ENCODE measurements at places on chromosomes 13 and 19.
A peak's percentile ranks its signal among the peaks of the same experiment; 100 is the strongest.

GRCh38 chr13:42762917-42763316 is 18.5 kb upstream of the FAM216B start:
- DNase-seq: no peak

- no peak for DNase-seq
These were observed 10.4 kb downstream of the CTU1 start for GRCh38 chr19:51097796-51098195.

DNA sequence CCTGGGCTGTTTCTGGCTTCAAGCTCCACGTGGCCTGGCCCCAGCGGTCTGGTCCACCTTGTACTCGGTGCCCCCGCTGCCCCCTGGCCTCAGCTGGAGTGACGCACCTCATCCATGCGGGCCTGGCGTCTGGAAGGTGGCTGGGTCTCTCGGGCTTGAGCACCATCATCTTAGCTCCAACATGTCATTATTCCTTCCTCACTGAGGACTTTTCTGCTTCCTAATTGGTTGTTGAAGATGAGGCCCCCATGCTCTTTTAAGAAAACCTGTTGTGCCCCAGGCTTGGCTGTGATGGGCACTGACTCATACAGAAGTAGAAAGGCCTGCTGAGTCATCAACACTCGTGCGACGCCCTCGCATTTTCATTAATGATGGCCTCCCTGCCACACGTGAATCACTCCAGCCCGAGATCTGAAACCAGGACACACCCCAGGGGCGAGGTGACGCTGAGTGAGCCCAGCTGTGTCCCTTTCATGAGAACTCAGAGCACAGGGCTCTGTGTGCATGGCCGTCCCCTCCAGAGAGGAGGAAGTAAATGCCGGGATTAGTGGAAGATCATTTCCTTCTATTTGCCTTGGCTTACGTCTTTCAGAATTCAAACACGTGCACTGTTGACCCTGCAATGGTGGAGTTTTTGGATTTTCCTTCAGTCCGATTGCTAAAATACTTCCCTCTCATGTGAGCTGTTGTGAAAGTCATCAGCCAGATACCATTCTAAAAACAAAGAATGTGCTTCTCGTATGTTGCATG is 14.0 kb upstream of the GJA3 start:
- DNase-seq: peak; percentile 87

DNA sequence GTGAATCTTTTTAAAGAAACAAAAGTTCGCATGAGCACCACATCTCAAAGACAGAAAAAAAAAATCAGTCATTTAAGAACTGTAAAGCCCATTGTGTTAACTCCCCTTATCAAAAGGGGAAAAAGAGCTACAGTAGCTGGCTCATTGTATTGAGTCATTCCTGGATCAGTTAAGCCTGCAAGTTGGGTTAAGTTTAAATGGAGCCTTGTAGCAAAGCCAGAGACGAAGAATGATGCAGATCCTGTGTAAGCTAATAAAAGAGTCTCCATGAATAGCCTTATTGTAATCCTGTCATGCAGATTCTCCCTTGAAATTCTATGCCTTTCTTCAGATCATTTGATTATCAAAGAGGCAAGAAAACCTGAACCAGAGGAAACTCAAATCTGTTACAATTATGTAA is 83.8 kb downstream of the CRYL1 start:
- DNase-seq: no peak

DNA sequence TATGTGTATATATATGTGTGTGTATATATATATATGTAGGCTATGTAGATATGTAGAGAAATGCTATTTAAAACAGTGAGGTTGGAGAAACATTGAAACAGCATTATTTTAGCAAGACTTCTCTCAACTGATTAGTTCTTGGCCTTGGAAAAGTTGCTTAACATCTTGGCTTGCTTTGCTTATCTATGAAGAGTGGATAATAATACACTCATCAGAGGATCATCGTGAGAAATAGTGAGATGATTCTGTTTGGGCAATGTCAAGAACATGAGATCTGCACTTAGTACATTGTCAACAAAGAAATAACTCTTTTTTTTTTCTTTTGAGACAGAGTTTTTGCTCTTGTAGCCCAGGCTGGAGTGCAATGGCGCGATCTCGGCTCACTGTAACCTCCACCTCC is 128.3 kb downstream of the KLF5 start:
- no peak for DNase-seq

DNA sequence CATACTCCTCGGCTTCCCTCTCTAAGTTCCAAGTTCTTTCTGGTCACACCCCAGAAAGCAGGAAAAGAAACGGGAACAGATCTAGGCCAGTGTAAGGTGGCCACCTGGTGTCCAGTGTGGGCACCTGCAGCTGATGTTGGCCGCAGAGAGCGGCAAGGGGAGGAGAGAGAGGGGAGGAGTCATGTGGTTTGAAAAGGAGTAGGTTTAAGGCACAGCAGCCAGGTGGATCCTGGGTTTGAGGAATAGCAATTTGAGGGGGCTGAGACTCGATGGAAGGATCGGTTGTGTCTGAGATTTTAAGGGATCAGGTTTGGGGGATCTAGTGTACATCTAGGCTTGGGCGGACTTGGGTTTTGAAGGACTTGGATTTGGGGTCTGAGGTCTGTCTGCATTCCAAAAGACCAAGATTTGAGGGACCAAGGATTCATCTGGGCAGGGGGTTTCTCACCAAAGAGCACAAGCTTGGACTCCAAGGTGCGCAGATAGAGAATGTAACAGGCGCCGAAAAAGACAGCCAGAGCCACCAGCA is 1.2 kb downstream of the RABAC1 start:
- DNase-seq: no peak

DNA sequence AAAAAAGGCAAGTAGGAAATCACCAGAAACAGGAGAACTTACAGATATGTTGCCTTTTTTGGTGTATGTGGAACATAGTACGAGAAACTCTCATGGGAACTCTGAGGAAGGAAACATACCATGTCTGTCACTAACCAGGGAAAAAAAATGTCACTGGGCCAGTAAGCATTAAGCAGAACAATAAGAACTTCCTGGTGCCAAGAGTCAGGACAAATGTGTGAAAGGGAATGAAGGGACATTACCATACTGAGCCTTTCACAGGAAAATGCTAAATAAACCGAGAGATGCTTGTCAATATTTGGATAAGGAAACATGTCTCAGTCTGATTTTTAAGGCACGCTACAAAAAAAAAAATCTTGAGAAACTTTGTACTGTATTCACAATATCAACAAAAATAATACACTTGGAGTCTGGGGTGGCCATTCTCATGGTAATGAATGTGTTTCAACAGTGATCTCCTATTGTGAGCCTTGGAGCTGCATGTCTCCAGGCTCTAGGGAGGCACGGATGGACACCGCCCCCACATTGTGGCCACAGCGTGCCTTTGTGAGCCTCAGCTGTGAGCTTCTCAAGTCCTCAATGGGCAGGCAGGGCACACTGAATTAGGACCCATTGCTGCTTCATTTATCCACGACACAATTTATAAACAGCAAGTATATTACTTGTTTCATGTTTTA is 113.0 kb upstream of the ARGLU1 start:
- no peak for DNase-seq

- no peak for DNase-seq
These were observed 1075.1 kb upstream of the MIR17HG start for GRCh38 chr13:90272356-90272755.

- DNase-seq: no peak
These were observed 333.1 kb downstream of the KCNRG start for GRCh38 chr13:50348371-50348770.

GRCh38 chr19:49779731-49780555 is 13.1 kb downstream of the AP2A1 start:
- DNase-seq: no peak

DNA sequence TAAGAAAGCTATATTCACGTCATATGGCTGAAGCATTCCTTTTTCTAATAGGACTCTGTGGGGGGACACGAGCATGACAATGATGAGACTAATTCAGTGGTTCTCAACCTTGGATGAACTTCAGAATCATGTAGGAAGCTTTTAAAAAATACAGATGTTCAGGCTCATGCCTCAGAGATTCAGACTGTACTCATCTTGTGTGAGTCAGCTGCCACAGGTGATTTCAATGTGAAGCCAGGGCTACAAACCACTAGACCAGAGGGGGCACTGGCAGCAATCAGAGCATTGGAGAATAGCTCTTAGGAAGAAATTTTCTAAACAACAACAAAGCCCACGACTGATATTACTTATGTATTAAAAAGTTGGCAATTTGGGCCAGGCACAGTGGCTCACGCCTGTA is 91.7 kb downstream of the SERP2 start:
- DNase-seq: no peak

- DNase-seq: no peak
These were observed 107.5 kb downstream of the KLF12 start for GRCh38 chr13:74026753-74027152.

- DNase-seq: no peak
These were observed 120.9 kb downstream of the ZDHHC20 start for GRCh38 chr13:21338156-21338555.

DNA sequence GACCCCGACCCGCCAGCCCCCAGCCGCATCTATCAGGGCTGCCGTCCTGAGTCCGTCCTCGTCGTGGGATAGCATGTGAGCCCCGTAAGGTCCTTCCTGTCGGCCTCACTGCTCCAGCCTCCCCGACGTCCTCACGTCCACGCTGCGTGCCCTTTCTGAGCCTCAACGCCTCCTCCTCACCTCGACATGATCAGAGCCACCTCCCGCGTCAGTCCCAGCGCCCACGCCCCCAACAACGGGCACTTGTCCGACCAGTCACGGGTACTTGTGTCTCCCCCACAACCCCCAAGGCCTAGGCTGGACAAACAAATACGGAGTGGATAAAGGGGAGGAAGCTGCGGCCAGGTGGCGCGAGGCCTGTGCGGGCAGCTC is 665 bp downstream of the ZNF497 start:
- DNase-seq: no peak

DNA sequence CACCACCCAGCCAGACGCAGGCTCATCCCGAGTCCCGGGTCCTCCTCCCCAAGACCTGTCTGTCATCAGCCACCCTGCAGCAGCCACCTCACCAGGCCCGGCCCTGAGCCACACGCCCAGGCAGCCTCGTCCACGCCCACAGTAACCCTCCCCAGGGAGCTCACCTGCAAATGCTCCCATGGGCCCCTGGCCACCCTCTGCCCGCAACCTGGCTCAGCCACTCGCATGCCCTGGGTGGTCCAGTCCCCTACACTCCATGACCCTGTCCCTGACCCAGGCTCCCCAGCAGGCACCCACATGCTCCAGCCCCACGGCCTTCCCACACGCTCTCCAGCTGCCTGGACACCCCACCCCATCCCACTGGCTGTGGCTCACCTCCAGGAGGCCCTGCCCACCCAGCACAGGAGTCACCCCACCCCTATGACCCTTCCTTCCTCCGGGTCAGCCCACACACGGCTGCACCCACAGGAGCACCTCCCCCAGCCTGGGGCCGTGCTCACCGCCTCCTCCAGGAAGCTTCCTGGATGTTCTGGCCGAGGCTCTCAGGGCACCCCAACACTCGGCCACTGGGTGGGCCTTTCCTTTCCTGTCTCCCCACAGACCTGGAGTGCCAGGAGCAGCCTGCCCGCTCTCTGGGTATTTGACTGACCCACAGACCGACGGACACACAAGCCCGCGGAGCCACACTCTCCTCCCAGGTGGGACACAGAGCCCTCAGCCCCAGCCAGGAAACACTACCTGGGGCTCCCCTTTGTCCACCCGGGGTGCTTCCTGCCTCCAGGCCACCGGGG is 3.6 kb downstream of the TMEM259 start:
- DNase-seq: no peak

DNA sequence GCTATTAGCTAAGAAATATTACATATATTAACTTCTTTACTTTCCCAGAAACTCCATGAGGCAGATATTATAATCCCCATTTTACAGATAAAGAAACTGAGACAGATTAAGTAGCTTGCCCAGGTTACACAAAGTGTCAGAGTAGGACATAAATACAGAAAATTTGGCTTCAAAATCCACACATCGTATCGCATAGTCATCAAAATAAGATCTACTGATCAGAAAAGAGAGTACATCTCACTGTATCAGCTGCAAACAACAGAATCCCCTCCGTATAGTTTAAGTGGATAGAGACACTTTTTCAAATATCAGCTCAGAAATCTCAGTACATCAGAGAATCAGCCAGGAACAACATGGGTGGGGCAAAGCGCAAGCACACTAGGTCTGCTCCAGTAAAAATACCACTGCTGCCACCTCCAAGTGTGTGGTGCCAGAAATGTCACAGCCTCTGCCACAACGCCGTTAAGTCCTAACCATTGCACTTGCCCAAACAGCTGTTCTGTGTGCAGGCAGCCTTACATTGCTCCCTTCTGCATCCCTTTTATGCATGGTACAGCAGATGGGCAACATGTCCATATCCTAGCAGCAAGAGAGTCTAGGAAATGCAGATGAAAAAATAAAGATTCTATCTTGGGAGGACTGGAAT is 204.8 kb downstream of the KLF12 start:
- no peak for DNase-seq

DNA sequence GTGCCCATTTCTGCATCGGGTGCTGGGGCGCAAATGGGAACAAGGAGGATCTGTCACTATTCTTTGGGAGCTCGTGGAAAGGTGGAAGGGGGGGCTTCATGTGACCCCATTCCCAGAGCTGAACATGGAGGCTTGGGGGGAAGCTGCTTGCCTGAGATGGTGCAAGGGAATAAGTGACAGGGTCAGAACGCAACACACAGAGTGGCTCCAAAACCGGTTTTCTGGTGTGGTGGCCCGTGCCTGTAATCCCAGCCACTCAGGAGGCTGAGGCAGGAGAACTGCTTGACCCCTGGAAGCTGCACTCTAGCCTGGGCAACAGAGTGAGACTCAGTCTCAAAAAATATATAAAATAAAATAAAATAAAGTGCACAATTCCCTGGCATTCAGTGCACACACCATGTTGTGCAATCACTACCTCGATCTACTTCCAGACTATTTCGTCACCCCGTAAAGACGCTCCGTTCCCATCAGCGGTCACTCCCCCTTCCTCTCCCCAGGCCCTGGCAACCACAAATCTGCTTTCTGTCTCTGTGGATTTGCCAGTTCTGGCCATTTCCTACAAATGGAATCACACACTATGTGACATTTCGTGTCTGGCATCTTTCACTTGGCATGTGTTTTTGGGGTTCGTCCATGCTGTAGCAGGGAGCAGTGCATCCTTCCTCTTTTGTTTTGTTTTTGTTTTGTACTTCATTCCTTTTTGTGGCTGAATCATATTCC is 18.2 kb upstream of the COMP start:
- DNase-seq: no peak

- DNase-seq: no peak
These were observed 125.0 kb downstream of the HS6ST3 start for GRCh38 chr13:96214824-96215445.

DNA sequence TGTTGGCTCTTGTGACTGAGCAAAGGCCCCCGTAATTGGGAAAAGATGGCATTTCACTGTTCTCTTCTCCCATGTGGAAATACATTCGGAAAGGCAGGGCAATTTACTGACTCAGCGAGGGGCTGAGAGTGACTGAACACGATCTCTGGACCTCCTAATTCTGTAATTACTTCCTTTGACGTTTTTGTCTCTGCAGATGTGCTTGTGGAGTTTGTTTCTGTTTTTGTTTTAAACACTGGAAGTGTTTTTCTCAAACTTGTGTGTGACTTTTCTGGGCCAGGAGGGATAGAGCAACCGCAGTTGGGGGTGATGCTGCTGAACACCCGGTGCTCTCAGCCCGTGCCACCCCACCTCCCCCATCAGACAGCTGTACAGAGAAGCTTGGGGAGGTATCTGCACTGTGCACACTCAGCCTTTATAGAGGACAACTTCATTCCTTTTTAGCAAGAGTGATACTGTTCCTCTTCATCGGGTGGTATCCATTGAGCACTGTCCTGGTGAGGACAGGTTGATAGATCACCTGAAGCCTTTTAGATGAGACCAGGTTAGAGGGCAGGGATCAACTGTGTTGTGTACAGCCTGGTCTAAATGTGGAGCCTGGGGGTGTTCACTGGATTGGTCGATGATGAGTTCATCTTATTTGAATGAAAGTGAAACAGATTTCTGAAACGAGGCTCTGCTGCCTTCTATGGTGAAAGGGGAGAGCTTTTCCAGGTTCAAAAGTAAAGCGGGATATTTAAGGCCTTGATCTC is 117.4 kb downstream of the ESD start:
- no peak for DNase-seq
